ENCODE measurements at places on chromosomes 3 and 15. TPM values are rescaled to one million over a fixed set of nuclear protein-coding genes. Genes with fewer than 3 reads are reported as not detected.

- DNase-seq = no peak
These were observed 192.0 kb downstream of the ATP10A start for GRCh38 chr15:25671132-25671531.

- no peak for DNase-seq
These were observed 338.3 kb upstream of the ZNF385D start for GRCh38 chr3:22089284-22089683.

DNA sequence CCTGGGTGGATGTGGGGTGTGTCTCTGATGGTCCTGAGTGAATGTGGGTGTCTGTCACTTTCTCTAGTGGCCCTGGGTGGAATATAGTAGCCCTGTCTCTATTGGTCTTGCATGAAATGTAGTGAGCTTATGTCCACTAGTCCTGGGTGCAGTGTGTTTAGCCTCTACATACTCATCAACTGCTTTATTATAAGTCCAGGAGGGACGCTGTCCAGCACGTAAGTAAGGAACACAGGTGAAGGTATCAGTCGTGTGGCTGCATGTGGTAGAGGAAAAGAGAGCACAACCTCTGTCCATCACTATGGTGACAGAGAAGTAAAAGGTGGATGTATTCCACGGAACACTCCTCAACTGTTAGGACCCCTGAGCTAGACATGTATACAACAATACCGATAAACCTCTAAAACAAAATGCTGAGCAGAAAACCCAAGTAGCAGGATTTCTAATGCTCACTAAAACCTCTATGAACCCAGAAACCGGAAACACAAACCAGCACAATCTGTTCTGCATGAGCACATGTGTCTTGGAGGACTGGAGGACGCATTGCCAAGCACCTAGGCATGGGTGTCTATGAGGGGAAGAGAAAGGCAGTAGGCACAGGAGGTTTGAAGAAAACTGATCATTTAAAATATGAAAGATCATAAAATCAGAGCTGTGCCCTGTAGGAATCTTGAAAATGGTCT, 11.0 kb downstream of the LTF start:
- DNase-seq = no peak

- DNase-seq = no peak
These were observed 5.3 kb downstream of the TXNRD3 start for GRCh38 chr3:126649556-126650092.

GRCh38 chr3:11154036-11154952, at the start of gene HRH1:
TSS of gene HRH1 (plus strand) at chr3:11154493. CDS start at chr3:11259038, 104,545 bp downstream.
- peak; percentile 60 for DNase-seq

GRCh38 chr3:128231606-128232005, 78.3 kb downstream of the EEFSEC start:
- no peak for DNase-seq

- peak; percentile 59 for DNase-seq
These were observed 32.2 kb downstream of the ANAPC13 start for GRCh38 chr3:134453631-134454030.

GRCh38 chr15:42784705-42785104, 47.8 kb upstream of the CDAN1 start:
- no peak for DNase-seq

GRCh38 chr3:88151358-88151757, 1.6 kb downstream of the C3orf38 start:
- DNase-seq = no peak

DNA sequence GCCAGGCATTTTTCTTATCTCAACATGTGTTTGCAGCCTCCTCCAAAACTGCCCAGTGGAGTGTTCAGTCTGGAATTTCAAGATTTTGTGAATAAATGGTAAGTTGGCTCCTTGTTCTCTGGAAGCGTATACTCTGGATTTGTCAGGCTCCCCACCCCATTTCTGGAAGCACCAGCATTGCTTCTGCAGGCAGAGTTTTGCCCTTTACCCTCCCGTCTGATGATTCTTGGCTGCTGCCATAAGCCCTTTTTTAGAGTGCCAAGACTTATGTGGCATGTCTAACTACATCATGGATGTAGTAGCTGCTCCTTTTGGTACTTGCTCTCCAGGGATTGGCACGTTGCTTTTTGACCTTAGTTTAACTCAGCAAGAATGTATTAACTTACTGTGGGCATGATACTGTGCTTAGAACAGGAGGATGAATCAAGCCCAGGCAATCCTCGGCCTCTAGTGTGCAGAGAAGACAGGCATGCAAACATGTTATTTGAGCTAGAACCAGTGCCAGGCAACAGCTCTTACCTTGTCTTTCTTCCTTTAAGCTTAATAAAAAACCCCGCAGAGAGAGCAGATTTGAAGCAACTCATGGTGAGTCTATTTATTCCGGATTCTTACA, 8.3 kb downstream of the SNAPC5 start:
- DNase-seq = no peak

- no peak for DNase-seq
These were observed 90.4 kb upstream of the SLC2A2 start for GRCh38 chr3:171116824-171117395.

DNA sequence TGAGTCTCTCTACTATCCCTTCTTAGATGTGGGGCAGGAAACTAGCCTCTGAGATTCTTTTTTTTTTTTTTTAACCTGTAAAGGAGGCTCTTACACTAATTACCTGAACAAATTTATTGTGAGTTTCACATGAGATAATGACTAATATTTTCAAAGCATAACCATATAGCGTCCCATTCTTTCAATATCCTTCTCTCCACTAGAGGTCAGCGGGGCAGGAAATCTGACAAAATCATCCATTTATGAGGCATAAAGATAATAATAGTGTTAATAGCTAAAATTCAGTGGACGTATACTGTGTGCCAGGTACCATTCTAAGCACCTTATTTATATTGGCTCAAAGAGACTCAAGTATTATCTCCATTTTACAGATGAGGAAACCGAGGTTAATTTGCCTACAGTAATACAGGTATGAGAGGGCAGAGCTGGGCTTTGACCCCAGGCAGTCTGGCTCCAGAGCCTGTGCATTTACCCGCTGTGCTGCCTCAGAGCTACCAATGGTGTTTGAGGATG, 16.3 kb upstream of the SMAD6 start:
- DNase-seq = no peak

DNA sequence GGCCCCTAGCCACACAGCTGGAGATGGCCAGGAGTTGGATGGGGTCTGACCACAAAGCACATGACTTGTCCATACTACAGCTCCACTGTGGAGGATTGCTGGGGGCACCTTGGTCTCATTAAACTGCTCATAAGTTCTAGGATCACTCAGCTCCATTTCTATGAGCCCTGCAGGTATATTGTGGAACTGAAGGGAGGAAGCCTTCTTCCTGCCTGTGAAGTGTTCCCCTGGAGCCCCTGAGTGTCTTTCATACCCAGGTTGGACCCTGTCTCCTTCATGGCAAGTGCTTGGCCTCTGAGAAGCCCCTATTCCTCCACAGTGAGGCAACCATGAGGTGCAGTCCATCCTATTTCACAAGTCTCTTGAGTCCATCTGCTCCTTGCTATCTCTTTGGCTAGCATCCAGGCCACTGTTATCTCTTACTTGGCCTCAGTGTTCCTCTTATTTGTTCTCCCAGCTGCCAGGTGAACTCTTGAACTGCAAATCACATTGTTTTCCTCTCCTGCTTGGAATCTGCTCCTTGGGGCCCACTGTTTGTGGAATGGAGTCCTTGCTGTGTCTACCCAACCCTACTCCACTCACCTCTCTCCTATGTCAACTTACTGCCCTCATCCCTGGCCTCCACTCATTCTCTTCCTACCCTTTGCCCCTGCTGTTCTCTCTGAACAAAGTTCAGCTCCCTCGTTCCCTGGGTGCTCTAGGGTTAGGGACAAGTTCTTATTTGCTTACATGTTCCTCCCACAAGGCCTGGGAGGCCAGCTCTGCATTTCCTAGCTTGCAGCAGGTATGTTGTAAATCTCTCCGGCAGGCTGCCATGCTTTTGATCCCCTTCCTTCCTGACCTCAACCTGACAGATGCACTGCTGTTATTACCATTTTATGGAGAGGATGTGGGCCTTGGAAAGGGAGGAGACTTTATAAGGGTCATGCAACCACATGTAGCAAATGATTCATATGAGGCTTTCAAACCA, 1.2 kb downstream of the ACOX2 start:
- DNase-seq = no peak

- no peak for DNase-seq
These were observed 49.5 kb downstream of the SMAD6 start for GRCh38 chr15:66751579-66751978.

- no peak for DNase-seq
These were observed 5.8 kb downstream of the SLC12A6 start for GRCh38 chr15:34331809-34332208.

DNA sequence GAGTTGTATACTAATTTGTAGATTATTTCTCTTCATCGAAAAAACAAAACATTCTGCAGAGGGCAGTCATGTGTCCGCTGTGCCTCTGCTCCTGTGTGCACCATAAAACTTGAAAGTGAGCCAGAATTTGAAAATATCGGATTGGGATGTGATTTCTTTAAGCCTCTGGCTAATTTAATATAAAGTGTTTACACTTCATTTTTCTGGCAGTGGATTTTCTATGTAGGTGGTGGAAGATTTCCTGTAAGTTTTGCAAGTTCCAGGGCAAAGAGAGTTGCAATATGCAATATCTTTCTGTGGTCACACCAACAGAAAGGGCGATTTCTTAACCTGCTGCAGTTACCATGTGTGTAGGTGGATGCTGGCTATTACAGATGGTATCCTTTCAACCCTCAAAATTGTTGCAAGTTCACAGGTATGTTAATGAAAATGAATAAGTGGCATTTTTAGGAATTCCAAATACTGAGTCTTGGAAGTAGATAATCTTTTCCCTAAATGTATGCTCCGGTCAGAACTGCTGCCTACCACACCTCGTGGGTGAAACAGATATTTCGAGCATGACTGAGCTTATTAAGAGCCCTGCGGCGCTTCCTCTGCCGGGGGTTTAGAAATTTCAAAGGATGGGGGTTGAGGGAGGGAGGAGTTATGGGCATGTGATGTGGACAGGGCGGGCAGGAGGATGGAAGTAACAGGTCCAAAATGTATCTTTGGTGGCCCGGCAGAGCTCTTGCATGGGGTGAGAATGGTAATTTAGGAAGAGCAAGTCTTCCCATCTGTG, 134.0 kb downstream of the PGPEP1L start:
- DNase-seq = no peak

GRCh38 chr3:50588759-50589433, 19.6 kb downstream of the HEMK1 start:
- no peak for DNase-seq

DNA sequence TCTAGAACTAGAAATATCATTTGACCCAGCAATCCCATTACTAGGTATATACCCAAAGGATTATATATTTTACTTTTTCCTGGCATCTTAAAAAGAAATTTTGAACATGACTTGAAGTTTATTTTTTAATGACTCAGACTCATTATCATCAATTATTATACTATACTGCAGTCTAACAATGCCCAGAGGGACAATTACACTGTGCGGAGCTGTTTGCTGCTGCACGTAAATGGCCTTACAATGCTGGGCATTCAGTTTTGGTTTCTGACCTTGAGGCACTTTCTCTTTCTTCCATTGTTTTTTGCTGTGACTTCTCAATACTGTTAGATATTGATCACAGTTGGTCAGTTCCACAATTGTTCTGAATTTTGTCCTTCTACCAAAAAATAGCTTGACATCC, 128.8 kb downstream of the GBE1 start:
- no peak for DNase-seq

Gene APOD
- not detected for total RNA-seq

Gene ADAMTSL3
- 1.4 TPM for total RNA-seq

Gene P2RY13
- total RNA-seq = not detected

Gene TMA7
- 305 TPM for total RNA-seq

Gene SLC2A2
- total RNA-seq = not detected

Gene DUOXA2
- total RNA-seq = not detected

Gene IMP3
- 122 TPM for total RNA-seq

Gene ARGFX
- not detected for total RNA-seq

Gene MOBP
- total RNA-seq = 0.10 TPM
